ENCODE measurements at places on chromosomes 5 and 9. TPM values are rescaled to one million over a fixed set of nuclear protein-coding genes. Genes with fewer than 3 reads are reported as not detected.

The NUTM2G gene
- 1.3 TPM for polyA plus RNA-seq

The ERAP2 gene
- 11.5 TPM for polyA plus RNA-seq

The CAVIN4 gene
- 2.9 TPM for polyA plus RNA-seq

The NAIP gene
- polyA plus RNA-seq = 45.6 TPM

The IL5 gene
- polyA plus RNA-seq = not detected

The ARL10 gene
- 10.0 TPM for polyA plus RNA-seq

The GALNT12 gene
- polyA plus RNA-seq = 8.3 TPM

The SLC46A2 gene
- 0.43 TPM for polyA plus RNA-seq

Measured in renal pelvis (tissue), 12 donors.